ENCODE measurements at places on chromosomes 7 and 10.

- no peak for DNase-seq
Measured at GRCh38 chr7:92375013-92375412, 72.3 kb upstream of the GATAD1 start.

DNA sequence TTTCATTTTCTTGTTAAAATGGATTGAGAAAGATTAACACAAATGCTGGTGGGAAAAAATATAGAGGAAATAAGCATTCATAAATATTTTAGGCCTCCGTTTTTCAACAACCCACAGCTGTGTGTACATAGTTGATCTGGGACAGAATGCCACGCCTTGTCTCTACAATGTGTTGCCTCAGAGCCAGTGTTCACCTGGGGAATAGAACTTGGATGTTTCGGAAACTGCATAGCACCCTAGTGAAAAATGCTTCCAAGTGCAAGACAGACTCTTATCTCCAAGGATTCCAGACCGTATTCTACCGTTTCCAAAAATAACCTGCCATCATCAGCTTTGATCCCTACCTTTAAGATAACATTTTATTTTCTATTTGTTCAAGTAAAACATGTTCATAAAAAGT lies 260.9 kb downstream of the SDK1 start:
- DNase-seq: no peak

- DNase-seq: no peak
Measured at GRCh38 chr7:100706672-100707311, 871 bp downstream of the POP7 start.

DNA sequence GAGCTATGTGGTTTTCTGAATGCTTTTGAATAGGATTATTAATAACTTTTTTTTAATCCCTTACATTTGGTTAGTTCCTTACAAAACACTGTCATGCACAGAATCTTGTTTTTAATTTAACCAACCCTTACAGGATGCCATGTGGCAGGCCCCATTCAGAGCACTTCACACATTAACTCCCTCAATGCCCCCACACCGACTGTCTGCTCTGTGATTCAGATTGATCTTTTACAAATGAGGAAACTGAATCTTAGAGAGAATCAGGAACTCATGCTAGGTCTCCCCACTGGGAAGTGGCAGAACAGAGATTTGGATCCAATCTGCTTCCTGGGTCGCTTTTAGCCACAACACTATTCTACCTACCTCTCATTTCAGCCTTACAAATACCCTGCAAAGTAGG lies 195.8 kb upstream of the NPVF start:
- no peak for DNase-seq

GRCh38 chr10:50420196-50420595 lies 168.9 kb upstream of the ASAH2 start:
- no peak for DNase-seq

- no peak for DNase-seq
Measured at GRCh38 chr10:971150-971542, 17.1 kb upstream of the GTPBP4 start.

DNA sequence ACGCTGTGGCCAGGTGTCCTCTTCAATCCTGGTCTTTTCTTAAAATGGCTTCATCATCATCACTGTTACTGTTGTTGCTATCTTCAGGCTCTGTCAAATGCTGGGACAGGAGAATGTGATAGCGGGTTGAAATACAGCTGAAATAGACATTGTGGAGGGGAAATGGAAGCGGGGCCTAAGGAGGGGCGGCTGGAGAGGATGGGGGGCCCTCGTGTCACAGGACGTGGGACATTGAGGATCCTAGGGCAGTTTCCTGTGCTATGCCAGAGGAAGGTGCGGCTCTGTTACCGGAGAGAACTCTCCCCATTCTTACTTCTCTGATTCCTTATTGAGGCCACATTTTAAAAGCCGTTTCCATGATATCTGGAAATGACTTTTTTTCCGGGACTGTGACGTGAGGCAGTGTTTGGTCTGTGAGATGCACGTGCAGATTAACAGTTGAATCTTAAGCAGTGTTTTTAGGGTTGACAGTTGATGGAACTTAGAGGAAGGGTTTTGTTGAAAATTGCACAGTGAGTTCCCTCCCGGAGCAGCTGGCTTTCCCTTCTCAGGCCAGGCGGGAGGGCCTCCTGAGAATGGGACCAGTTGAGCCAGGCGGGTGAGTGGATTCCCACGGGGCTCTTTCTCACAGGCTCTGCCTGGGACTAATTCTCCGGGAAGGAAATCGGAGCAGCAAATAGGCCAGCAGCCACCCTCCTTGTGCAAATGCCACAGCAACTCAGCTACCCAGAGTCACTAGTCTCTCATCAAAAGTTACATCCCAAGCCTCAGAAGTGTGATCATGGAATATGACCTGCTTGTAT lies 125.2 kb downstream of the TACC2 start:
- DNase-seq: no peak

DNA sequence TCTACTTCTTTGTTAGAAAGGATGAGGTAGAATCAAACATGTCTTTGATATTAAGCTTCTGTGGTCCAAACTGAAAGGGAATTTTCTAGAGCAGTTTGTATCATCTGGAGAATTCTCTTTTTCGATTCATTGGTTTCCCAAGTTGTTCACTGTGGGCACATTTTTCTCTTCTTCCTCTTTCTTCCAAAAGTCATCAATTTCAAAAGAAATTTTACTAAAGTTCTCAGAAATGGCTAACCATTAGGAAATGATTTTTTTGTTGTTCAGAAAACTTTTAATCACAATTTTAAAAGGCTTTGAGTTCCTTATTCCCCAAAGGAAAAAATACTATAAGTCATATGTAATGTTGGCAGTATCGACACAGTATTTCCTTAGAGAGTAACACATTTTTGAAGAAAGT lies 28.3 kb upstream of the CCDC6 start:
- no peak for DNase-seq

DNA sequence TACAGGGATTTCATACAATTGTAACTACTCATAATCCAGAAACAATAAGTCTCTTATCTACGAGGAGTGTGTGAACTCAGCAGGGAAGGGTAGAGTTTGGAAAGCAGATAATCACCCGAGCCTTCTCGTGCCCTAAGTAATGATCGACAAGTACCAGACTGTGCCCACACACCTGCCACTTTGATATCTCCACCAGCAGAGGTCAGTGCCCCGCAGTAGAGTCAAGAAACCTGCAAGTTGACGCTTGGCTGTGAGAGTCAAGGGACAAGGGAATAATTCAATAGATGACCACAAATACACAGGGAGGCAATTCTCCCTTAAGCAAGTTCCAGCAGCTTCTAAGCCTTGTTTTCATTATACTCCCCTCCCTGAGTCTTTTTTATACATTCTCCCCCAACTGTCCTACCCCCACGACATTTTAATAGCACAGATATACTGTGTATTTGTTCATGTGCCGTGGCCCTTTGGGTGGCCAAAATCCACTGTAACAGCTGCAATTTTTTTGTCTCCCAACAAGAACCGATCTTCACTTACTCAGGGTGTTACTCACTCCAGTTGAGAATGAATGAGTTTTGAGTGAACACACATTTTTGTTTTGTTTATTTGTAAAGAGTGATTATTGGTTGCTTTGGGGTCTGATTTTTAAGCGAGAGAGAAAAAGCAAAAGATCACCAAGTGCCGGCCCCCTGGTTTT lies 106.9 kb upstream of the RHEB start:
- DNase-seq: no peak

GRCh38 chr10:8048281-8049008 lies 6.0 kb upstream of the GATA3 start:
- DNase-seq: no peak

- DNase-seq: no peak
Measured at GRCh38 chr7:233249-234035, 41.1 kb downstream of the FAM20C start.

DNA sequence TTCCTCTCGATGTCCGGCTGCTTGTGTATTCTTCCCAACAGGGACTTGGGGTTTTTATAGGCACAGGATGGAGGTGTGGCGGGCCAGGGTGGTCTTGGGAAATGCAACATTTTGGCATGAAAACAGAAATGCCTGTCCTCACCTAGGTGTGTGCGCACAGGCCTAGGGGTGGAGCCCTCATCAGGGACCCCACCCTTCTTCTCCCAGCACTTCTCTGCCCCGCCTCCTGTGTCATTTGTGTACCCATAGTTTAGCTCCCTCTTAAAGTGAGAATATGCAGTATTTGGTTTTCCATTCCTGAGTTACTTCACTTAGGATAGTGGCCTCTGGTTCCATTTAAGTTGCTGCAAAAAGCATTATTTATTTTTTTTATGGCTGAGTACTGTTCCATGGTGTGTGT lies 90.2 kb upstream of the ITGB1 start:
- DNase-seq: no peak

DNA sequence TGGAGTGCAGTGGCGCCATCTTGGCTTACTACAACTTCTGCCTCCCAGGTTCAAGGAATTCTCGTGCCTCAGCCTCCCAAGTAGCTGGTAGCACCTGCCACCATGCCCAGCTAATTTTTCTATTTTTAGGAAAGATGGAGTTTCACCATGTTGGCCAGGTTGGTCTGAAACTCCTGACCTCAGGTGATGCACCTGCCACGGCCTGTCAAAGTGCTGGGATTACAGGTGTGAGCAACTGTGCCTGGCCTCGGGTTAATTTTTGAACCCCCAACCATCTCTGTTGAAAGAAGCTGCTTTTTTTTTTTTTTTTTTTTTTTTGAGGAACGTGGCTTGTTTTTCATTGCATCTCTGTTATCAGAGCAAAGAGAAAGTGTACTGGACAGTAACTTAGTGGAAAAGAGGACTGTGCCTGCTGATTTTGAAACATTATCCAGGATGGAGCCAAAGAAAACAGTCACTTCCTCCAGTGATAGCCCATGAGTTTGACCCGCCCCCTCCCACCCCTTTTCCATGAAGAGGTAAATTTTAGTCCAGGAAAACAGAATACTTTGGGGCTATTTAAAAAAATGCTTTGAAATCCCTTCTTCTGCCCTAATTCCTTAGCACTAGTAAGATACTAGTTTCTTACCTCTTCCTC lies 38.3 kb downstream of the WBP1L start:
- DNase-seq: no peak

DNA sequence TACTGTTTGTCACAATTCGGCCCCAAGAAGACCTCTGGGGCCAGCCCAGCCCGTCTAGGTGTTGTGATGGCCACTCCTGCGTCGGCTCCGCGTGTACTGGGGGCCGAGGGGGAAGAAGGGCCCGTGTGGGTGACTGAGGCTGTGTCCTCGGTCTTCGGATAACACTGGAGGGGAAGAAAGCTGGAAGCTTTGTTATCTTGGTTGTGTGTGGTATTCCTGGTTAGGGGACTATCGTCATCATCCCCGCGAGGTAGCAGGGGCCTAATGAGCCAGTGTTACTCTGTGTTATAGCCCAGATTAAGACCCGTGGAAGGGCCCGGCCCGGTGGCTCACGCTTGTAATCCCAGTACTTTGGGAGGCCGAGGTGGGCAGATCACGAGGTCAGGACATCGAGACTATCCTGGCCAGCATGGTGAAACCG lies 854 bp downstream of the MTG1 start:
- no peak for DNase-seq

GRCh38 chr10:60009276-60009675 lies 102.9 kb upstream of the CCDC6 start:
- DNase-seq: no peak

DNA sequence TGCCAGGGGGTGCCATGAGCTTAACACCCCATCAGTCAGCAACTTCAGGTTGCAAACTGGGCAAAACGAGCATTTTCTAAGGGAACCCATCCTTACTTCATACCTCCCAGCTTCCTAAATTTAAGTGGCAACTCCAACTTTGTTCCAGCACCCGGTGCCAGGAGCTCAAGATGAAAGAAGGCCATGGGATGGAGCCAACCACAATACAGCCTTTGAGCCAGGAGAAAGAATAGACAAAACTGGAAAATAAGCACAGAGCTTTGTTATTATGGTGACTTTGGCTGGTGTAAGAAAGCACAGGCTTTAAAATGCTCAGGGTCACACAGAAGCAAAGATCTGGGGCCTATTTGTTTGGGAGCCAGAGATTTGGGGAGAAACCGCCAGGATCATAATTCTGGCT lies 388.7 kb upstream of the MGMT start:
- no peak for DNase-seq

DNA sequence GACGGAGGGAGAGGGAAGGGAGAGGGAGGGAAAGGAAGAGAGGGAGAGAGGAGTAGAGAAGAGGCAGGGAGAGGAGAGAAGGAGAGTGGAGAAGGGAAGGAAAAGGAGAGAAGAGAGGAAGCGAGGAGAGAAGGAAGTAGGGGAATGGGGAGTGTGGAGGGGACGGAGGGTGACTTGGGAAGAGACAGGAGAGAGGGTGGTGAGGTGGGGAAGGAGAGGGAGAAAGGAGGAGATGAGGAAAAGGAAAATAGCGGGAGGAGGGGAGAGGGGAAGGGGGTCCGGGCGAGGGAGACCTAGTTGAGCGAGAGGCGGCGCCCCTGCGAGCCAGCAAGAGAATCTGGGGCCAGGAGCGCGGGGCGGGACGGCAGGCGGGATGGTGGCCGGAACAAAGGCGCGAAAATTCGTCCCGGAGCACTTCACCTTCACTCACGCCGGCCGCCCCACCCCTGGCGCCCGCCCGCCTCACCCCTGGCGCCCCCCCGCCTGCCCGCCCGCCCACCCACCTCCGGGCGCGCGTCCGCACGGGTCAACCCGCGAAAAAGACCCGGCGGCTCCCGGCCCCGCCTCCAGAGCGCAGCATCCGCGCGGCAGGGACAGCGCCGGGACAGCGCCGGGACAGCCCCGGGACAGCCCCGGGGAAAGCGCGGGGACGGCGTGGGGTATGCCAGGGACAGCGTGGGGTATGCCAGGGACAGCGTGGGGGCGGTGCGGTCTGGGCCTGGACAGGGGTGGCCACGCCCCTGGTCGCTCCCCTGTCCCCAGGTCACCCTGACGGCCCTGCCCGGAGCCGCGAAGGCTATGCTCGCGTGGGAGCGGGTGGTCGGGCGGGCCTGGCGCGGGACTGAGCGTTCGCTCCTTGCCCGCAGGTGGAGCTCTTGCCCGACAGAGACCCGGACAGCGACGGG lies 4.2 kb downstream of the VSTM2A start:
- DNase-seq: peak; percentile 83

DNA sequence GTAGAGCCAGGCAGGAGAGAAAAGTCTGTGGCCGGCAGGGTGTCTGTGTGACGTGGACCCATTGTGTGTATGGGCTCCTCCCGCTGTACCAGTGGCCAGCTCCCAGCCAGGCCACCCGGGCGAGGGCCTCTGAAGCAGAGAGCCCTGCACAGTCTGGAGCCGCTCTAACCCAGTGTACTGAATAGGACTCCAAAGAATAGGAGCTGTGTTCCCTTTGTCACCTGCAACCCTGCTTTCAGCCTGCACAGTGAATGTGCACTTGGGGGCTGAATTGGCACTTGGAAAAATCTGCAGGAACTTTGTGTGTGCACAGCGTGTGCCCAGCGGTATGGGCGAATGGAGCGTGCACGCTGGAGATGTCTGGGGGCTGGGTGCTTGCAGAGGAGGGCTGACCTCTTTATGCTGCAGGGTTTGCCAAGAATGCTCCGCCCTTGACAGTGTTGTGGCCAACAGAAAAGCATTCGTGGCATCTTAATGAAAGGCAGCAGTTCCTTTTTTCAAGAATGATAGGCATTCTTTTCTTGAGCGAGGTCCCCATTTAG lies 216.2 kb downstream of the AUTS2 start:
- no peak for DNase-seq
